Fibroblast of skin of right biceps (primary cell): ENCODE measurements at places on chromosomes 1 and 21.

GRCh38 chr1:115768549-115768948, at the start of gene CASQ2:
Gene CASQ2 (minus strand): TSS chr1:115768714. CDS start chr1:115768541, 173 bp downstream.
- no peak for DNase-seq

DNA sequence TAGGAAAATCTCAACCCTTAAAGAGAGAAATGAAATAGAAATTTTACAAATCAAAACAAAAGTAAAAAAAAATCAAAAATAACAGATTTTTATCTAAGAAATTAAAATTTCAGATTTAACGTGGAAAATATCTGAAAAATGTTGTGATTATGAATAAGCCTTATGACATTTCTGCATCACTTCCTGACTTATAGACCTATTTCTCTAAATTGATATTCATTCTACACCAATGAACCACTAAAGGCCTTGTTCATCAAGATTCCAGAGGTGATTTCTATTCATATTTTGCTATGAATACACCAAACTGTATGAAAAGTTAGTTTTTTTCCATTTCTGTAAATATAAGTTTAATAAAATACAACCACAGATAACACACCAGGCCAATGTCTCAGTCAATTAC, 261.5 kb downstream of the SMYD3 start:
- peak; percentile 5 for DNase-seq

DNA sequence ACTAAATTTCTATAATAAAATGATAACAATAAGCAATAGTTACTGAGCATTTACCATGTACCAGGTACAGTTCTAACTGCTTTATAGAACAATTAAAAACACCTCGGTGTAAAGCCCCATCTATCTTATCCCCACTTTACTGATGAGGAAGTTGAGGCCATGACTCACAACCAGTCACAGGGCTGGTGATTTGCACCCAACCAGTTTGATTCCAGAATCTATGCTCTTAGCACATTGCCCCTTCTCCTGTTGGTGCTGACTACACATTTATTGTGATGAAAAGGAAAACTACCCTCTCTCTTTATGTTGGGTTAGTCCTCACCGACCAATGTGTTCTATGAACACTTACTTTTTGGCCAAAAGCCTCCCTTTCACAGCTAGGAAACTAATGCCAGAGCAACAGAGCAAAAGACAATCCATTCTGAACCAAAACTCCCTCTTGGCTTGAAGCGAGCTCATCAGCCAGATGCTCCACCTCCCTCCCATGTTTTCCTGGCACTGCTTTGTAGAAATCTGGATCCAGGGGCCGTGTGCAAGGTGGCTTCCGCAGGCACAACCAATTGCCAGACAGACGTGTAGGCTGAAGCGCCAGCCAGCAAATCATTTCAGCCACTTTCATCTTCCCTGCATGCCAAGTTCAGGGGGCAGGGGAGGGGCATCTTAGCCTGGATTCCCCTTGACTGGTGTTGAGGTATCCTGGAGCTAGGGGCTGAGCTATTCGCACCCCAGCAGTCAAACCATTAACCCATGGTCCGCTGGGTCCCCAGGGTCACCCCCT, 32.0 kb upstream of the SLC30A1 start:
- peak; percentile 53 for DNase-seq

- peak; percentile 46 for DNase-seq
Measured at GRCh38 chr1:8370905-8371315, 53.0 kb downstream of the SLC45A1 start.

- peak; percentile 22 for DNase-seq
Measured at GRCh38 chr1:51284487-51284954, 45.8 kb downstream of the TTC39A start.

GRCh38 chr21:45208627-45208951, 79.1 kb downstream of the POFUT2 start:
- peak; percentile 52 for DNase-seq

DNA sequence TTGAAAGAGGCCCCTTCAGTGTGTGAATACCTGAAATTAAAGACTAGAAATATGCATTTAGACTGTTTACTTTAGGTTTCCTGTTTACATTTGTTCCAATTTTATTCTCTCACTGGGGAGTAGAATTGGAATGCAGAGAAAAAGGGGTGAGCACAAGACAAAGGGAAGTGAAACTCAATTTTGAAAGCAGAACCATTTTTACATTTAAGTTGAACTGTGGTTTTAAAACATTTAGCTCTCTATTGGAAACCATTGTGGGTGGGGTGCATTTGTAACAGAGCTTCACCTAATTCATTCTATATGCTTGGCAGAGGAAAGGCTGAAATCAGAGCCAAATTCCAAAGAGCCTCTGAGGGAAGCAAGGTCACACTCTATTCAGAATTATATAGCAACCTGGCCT, 235.3 kb upstream of the C1orf105 start:
- peak; percentile 53 for DNase-seq

GRCh38 chr1:24735509-24736375, 9.5 kb upstream of the CLIC4 start:
- DNase-seq, result peak; percentile 82

- peak; percentile 8 for DNase-seq
Measured at GRCh38 chr1:96682056-96682455, 39.5 kb upstream of the PTBP2 start.

DNA sequence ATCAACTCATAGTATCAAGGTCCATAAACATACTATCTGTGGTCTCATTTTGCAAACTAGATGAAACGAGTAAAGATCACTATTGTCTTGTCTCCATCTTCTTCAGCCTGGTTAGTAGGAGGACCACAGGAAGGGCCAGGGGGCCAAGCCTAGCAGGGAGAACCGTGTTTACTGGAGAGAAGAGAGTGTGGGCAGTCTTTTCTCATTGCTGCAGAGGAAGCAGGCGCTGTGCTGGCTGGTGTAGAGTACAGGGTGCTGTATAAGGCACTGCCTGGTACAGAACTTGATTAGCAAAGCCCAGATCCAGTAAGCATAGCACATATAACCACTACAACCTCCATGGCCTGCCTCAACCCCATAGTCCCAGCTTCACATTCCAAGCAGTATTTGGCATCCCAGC, 10.0 kb upstream of the B4GALT3 start:
- no peak for DNase-seq

DNA sequence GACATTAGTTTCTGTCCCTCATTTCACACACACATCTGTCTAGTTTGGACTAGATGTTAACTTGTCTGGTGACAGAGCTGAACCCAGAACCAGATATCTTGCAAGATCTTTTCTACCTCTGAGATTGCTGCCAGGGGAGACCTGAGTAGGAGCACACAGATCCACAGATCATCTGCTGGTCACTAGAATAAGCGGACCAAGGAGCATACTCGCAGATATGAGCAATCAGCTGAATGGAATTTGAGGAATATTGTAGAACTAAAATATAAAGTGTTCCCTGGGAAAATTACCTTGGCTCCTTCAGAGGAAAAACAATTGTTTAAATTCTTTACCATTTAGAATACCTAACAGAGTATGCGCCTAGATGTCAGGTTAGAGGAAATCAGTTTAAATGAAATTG, 90.7 kb downstream of the TNFSF18 start:
- DNase-seq, result peak; percentile 69

DNA sequence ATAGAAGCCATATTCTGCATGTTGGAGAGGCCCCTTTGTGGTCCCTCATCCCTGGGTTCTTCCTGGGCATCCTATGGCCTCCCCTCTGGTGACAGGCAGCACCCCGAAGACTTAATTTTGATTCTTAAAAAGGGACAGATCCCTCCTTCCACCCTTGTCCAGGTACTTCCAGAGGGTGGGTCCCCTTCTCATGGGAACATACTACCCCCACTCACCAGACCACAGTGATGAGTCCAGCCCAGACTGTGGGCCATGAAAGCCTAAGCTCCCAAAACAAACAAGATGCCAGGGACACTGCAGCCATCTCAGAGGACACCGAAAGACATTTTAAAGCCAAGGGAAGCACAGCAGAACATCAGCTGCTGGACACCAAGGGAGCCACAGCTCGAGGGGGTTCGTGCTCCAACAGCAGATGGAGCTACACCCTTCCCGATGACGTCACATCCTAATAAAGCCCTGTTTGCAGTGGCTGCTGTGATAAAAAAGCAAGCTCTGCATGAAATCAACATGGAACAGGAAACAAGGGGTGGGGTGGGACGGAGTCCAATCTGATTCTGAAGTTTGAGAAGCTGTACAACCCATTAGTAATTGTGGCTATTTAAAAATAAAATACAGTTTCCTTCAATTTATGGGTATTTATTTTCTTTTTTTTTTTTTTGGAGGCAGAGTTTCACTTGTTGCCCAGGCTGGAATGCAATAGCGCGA, 32.4 kb downstream of the GNB1 start:
- peak; percentile 82 for DNase-seq

- peak; percentile 44 for DNase-seq
Measured at GRCh38 chr1:191969290-191969689, 189.0 kb upstream of the RGS18 start.

DNA sequence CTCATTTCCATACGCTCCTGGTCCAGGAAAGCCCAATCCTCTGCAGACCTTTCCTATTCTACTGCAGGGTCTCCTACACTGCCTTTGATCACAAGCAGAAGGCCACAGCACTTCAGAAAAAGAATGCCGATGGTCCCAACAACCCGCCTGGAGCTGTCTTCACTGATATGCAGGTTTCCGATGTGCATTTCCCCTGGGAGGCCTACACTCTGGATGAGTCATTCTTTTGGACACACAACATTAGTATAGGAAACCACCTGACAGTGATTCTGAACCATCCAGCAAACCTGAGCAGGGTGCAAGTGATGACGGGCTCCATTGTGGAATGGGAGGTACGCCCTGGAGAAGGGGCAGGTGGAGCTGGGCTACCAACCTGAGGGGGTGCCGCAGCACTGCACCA, 15.0 kb downstream of the PCAT6 start:
- DNase-seq, result no peak

DNA sequence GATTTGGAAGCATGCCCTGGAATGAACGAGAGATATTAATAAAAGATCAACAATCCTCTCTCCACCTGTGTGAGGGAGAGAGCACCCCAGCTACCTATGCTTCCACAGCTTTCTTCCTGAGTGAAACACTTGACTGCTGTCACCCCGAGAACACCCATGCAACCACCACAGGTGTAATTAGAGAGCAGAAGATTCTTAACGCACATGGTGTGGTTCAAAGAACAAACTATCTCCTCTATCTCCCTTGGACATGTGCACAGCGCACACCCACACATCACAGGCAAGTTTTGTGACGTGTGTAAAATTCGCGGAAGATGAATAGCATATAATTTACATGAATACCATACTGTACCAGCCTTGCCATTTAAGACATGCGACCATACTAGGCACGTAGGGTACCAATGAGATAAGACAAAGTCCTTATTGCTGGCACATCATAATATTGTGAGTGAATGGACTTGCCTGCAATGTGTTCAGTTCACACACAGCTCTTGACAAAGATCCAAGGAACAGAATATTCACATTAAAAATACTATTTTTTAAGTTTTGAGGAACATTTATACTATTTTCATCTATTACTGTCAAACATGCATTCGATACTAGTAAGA, 11.6 kb downstream of the ERRFI1 start:
- DNase-seq, result no peak

DNA sequence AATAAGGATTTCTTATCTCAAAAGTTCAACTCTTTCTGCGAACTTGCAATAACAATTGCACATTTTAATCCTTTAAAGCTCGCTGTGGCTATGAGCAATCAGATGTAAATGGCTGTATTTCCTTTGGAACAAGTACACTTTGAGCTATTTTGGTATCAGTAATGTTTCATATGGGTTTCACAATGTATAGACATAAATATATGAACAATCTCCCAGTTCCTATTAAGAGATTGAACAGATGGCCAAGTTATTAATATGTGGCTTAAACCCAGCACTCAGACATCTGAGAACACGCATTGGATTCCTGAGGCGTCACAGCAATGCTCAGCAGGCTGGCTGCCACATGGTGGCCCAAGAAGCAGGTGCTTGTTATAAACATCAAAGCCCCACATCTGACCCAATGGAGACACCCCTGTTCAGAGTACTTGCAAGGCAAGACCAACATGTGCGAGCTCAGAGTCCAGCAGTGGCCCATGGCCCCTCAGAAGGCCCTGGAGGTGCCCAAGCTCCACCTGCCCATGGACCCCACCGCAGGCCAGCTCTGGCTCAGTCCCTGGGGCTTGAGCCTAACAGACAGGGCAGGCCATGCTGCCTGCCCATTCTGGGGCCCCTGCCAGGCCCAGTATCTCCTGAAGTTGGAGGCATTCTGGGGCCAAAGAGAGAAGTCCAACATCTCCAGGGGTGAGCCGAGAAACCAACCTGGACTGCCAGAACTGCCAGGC, 23.7 kb downstream of the PSMG1 start:
- peak; percentile 65 for DNase-seq

DNA sequence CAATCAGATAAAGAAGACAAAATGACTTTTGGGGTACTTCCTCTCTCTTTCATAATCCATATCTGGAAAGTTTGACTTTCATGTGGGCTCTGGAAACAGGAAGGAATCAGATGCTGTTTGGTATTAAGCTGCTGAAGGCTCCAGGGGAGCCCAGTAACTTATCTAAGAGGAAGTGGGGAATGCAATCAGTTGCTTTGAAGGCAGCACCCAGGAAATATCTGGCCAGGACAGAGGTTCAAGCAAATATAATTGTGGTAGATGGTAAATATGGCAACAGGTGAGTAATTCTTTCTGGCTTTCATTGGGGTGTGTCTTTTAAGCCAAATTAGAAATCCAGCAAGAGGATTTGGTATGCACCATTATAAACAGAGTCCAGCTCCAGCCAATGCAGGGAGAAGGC, 44.4 kb downstream of the COLGALT2 start:
- no peak for DNase-seq

GRCh38 chr21:39612233-39613040, at the start of gene B3GALT5:
Gene B3GALT5 (plus strand): TSS chr21:39612940. CDS start chr21:39660560, 47,620 bp downstream.
- peak; percentile 64 for DNase-seq

GRCh38 chr1:56924116-56924515, 41.7 kb downstream of the C8B start:
- DNase-seq, result no peak

DNA sequence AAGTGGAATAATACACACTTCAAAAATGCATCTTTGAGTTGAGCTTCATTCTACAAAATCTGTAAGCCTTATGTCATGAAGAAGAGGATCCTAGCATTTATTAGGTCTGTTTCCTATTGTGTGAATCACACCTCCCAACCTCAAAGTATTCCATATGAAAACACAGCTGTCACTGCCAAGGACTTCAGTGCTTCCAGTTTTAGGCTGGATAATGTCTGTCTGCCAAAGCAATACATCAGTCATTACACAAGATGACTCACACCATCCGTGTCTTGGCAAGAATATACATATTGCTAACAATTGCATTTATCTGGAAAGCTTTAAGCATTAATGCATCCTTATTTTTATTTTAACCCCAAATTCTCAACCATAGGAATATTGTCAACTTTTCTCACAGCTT, 125.7 kb upstream of the TMPRSS15 start:
- peak; percentile 97 for DNase-seq

- no peak for DNase-seq
Measured at GRCh38 chr1:45890078-45890477, 86.7 kb downstream of the MAST2 start.
